ENCODE measurements at places on chromosomes 12 and 14.

DNA sequence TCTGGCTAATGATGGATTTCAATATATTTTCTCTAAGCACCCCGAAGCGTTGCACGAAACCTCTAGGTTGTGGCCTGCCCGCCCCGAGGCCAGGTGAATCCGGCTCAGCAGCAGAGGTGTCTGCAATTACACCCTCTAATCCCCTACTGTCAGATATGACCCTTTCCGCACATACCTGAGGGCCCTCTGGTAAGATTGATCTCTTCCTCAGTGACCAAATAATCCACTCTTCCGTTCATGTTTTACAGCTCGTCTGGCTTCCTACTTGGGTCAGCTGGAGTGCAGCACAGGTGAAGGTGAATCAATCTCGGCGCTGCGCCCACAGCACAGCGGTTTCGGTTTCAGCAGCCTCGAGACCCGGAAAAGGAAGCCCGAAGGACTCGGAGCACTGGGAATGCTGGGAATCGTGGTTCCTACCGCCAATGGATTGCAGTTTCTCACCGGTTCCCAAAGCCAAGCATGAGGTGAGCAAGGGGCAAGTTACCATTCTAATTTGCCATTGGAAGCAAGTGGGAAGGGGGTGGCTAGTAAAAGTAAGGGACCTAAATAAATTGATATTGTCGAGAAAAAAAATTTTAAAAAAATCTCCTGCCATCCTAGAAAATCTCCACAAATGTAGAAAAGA, at the start of gene SYNJ2BP:
SYNJ2BP (minus strand) TSS at position 366 of the 625 bp plus-strand sequence; CDS start at position 239, 127 bp downstream.
- DNase-seq, result peak; percentile 65

- no peak for DNase-seq
Measured at GRCh38 chr12:14771651-14772137, 31.6 kb downstream of the WBP11 start.

GRCh38 chr14:95488376-95489213, 27.9 kb downstream of the SYNE3 start:
- DNase-seq, result no peak

DNA sequence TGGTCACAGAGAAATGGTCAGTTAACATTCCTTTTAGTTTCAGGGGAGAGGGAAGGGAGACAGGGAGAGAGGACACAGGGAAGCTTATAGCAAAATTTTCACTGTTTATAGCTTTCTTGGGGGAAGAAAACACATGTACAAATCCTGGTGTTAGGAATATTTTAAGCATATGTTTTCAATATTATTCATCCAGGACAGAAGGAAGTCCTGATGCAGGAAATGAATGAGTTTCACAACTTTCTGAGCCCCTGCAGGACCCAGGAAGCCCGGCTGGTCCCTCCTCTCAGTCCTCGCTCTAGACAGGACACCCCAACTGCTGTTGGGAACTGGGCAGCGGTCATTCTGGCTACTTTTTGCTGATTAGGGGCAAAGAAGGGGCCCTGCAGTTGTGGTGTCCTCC, 71.1 kb upstream of the ZDHHC17 start:
- DNase-seq, result no peak

GRCh38 chr14:68841016-68841809, 48.3 kb upstream of the ZFP36L1 start:
- no peak for DNase-seq

DNA sequence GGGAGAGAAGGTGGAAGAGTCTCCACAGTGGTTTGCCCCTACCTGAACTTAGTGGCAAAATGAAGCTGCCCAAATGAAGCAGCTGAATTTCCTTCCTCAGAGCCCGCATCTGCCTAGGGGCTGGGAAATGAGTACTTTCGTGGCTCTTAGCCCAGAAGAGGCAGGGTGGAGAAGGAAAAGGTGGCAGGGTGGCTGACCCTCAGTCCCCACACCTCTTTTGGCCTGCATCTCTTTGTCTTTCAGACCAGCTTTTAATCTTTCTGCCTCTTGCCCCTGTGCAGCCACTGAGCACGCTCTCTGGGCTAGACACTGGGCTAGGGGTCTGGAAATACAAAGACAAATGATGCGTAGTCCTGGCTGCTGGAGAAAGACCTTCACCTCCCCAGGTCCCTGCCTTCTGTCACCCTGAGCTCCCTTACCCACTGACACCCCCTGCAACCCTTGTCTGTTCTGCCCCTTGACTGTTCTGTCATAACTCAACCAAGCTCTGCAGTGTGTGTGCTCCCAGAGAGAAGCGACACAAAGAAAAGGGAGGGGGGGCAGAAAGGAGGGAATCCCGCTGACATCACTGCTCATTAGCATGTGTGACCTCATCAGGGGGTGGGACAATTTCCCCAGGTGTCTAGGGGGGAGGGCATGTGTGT, 371 bp upstream of the REM2 start:
- DNase-seq, result no peak

DNA sequence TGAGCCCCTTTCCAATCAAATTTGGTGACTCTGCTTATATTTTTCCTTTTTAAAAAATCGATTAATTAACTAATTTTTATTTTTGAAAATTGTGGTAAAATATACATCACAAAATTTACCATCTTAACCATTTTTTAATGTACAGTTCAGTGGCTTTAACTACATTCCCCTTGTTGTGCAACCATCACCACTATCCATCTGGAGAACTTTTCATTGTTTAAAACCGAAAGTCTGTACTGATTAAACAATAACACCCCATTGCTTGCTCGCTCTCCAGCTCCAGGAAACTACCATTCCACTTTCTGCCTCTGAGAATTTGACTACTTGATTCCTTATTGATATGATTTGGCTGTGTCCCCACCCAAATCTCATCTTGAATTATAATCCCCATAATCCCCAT, 283.4 kb downstream of the C12orf75 start:
- no peak for DNase-seq

DNA sequence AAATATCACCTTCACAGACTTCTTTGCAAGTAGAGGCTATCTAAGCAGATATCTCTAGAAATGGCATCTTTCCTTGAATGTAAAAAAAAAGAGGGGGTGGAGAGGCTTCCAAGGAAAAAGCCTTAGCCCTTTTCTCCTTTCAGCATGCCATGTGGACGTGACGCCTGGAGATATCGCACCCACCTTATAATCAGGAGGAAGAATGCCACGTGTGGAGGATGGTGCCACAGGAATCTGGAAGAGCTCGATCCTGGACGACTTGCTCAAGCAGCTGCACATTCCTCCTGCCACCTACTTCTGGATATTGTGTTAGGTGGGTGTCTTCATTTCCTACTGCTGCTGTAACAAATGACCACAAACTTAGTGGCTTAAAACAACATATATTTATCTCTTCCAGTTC, 203.6 kb downstream of the NUAK1 start:
- no peak for DNase-seq

- DNase-seq, result no peak
Measured at GRCh38 chr12:9606736-9607372, 862 bp downstream of the KLRB1 start.

GRCh38 chr12:84637926-84638325, 274.7 kb downstream of the SLC6A15 start:
- DNase-seq, result no peak

DNA sequence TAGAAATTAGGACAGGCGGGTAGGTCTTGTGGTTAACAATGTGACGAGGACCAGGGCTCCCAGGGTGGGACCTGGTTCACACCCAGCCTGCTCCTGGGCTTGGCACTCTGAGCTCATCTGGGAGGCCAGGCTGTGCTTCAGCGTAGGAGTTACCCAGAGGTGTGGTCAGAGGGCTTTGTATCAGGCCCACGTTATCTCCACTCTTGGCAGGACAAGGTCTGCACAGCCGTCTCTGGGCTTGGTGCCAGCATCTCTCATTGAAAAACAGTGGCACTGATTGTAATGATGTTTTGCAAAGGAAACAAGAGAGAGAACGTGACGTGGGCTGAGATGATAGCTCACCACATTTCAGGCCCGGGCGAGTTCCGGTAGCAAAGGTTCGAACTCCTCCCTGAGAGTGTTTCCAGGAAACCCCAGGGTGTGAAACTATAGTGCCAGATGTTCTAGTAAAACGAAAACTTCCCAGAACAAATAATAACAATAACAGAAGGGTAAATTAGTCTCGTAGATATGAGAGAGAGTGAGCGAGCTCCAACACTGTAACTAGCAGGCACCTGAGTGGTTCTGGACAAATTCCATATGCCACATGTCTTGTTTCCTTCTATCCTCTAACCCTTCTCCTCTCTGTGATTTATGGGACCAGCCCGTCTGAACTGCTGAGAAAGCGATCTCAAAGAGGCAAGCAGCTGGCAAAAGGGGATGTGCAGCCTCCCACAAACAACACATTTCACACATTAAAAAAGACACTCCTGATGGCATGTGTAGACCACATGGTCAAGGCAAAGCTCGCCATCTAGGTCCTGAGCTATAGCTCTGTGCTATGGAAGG, 227.3 kb downstream of the KTN1 start:
- DNase-seq, result peak; percentile 87

GRCh38 chr14:72738161-72738611, 155.7 kb downstream of the DPF3 start:
- peak; percentile 50 for DNase-seq

GRCh38 chr12:79983492-79983891, 48.6 kb upstream of the PPP1R12A start:
- DNase-seq, result no peak

DNA sequence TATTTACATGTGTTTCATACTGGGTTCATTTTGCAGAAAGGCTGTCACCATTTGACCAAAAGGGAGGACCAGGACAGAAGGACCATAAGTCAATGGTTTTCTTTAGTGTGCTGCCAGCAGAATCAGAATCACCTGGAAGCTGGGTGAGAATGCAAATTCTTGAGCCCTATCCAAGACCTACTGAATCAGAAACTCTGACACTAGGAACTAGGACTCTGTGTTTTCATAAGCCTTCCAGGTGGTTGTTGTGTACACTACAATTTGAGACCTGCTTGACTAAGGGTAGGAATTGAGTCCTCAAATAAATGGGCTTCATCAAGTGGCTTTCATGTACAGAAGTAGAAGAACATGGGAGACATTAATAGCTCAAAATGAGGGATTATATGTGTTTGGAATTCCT, 32.2 kb downstream of the PDE6H start:
- DNase-seq, result no peak

DNA sequence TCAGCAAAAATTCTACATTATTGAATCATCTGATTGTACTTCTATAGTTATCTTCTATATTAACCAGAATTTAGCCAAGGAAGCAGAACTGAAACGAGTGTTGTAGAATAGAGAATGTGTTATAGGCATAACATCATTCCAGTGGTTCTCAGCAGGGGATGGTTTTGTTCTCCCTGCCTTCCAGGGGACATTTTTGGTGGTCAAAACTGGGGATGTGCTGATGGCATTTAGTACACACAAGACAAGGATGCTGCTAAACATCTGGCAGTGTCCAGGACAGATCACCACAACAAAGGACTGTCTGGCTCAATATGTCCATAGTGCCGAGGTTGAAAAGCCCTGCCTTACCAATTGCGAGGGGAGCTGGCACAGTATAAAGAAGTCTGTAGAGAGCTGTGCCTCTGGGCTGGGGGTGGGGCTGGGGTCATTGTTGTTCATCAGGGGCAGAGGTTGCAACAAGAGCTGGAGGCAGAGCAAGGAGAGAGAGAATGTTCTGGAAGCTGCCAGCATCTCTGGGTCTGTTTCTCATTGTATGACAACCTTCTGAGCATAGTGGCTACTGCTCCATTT, 1472.8 kb downstream of the AACS start:
- DNase-seq, result no peak

DNA sequence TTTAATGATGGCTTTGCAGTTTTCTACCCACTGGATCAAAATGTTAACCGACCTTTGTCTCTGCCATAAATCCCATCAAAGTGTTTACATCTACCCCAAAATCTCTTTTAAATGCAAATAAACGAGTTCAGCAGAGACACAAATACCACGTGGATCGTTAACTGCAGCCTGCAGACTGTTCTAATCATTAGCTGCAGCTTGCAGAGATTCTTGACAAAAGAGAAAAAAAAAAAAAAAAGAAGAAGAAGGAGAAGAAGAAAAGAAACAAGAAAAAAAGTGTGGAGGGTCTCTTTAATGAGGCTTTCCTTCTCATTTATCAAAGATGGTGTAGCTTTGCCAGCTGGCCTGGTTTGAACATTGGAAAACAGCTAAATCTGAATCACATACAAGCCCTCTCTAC, 275.7 kb downstream of the NEDD1 start:
- no peak for DNase-seq

- no peak for DNase-seq
Measured at GRCh38 chr12:111410431-111411184, 4.9 kb downstream of the SH2B3 start.

DNA sequence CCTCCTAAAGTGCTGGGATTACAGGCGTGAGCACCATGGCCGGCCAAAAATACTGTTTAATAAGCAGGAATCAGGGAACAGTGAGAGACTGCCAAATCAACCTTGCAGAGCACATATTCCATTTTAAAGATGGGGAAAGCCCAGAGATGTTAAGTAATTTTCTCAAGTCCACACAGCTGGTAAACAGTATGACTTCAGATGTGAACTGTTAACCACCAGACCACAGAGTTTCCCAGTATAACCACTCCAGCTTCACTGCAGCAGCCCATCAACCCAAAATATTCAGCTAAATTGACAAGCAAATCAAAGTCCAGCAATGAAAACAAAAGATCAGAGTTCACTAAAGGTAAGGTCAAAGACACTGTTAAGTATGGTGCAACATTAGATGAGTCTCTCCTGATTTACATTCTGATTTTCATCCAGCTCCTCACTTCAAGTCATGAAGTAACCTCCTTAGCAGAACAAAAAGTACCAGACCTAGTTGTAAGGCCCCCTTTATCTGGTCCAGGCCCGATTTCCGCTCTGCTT, 82.1 kb downstream of the TRAFD1 start:
- no peak for DNase-seq

DNA sequence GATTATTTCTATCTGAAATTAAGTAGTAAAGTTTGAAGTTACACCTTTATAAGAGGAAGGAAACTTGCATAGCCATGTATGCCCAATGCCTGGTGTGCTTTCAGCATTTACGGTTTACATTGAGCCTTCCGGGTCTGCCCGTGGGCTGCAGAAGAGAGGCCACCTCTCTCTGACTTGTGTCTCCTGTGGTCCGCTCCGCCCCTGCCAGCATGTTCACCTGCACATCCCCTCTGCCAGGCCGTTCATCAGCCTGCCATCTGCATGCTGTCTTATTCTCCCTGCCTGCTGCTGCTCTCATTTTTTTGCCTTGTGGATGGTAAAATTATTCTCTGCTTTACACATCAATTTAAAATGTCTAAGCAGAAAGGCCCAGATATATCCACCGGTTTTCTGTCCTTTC, 41.5 kb upstream of the DYNC1H1 start:
- no peak for DNase-seq

- no peak for DNase-seq
Measured at GRCh38 chr14:102893452-102893851, 29.0 kb upstream of the AMN start.

GRCh38 chr12:83197483-83197914, 510.8 kb downstream of the TMTC2 start:
- no peak for DNase-seq

- DNase-seq, result no peak
Measured at GRCh38 chr12:17134315-17134714, 528.4 kb upstream of the LMO3 start.

DNA sequence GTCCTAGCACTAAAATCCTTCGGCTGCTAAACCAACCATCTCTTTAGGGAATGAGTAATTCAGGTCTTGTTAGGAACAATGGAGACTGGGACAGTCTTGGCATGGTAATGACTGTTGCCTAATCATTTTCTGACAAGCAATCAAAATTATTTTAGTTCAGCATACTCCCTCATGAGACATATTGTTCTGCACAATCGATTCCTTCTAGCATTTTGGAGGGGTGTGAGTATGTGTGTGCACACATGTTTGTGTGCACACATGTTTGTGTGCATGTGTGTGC, 2.1 kb upstream of the KRT1 start:
- no peak for DNase-seq

All from BE2C (cell line).